Cerebellum (tissue), 4 donors: ENCODE measurements at places on chromosomes 4 and X. TPM values are rescaled to one million over a fixed set of nuclear protein-coding genes. Genes with fewer than 3 reads are reported as not detected.

Gene GAGE12J
- not detected for total RNA-seq

Gene NOX1
- total RNA-seq: not detected

Gene TRIM75
- not detected for total RNA-seq

- no peak for DNase-seq
These were observed 52.6 kb downstream of the CPZ start for GRCh38 chr4:8644966-8645752.

DNA sequence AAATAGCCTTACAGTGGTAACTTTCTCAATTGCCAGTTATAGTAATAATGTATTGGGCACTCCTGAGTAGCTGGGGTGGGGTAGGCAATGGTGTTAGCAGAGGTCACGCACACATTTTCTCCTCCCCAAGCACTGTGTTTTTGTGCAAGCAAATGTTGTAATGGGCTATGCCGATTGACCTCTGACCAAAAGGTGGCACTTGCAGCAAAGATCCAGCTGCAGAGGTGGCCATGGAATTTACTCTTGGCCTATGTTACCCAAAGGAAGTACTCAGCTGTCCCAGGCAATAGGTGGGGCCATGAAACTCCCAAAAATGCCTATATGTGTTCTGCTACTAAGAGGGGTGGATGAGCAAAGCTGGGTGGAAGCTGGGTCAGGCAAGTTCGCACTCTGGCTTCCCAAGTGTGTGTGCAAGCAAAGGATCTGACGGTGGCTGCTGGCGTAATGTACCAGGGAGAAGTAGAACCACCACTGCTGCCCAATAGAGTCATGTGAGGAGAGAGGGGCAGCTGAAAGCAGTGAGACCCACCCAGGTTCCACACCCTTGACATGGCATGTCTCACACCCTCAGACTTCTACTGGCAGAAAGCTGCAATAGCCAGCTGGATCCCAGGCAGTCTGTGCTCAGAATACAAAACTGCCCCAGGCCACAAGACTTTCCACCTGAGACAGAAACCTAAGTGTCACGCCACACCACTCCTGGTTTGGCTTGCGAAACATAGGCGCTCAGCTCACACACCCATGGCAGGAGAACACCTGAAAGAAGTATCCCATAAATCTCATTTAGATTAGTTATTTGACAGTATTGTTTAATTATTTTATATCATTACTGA, 353.3 kb upstream of the EMCN start:
- DNase-seq: no peak

DNA sequence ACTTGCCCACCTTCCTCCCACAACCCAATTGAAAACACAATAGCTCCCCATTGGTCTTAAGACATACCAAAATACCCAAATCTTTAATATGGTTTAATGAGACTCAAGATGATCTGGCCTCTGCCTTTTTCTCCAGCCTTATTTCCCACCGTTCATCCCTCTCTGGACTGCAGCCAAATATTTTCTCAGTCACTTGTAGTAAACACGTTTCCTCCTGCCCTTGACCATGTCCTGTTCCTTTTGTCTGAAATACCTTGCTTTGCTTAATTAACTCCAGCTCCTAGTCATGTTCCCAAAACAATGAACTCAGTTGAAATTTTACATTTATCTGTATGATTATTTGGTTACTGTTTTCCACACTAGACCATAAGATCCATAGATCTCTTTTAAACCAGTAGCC, 8.4 kb upstream of the NUP54 start:
- DNase-seq: no peak

DNA sequence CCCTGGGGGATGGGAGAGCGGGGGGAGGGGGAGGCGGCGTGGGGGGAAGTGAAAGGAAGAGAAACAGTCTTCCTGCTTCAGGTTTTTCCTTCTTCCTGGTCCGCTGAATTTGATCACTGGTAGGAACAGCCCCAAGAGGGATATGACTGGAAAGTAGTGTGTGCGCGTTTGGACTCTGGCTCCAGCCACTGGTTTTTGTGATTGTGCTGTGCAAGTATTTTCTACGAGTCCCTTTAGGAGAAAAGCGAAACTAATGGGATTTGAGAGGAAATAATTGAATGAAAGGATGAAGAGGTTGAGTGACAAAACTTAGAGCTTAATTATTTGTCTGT, 836 bp downstream of the PRRG1 start:
- no peak for DNase-seq

DNA sequence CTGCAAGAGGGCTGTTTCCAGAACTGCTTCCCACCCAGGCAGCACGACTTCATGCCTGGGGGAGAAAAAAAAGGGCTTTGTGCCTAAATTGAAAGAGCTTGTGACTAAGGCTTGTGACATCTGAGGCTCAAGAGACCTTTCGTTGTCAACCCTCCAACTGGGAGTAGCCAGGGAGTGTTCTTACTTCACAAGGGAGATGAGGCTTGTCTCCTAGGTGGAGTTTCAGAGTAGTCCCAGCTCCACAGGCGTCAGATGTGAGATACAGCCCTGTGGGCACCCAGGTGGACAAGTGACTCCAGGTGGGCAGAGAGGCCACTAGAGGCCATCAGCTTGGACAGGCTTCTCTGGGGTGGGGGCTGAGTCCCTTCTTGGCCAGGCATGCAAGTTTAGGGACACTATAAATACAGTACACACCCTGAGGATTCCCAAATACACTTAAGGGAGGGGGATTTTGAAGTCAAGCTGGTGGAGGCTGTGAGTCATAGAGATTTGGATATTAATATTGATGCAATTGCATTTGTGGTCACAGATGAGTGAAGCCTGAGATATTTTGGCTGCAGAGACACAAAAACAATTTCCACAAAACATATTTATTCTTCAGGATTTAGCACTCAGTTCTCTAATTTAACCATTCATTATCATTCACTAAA, 40.1 kb upstream of the SETD7 start:
- DNase-seq: no peak
